ENCODE measurements at places on chromosomes 7 and 10. TPM values are rescaled to one million over a fixed set of nuclear protein-coding genes. Genes with fewer than 3 reads are reported as not detected.

DNA sequence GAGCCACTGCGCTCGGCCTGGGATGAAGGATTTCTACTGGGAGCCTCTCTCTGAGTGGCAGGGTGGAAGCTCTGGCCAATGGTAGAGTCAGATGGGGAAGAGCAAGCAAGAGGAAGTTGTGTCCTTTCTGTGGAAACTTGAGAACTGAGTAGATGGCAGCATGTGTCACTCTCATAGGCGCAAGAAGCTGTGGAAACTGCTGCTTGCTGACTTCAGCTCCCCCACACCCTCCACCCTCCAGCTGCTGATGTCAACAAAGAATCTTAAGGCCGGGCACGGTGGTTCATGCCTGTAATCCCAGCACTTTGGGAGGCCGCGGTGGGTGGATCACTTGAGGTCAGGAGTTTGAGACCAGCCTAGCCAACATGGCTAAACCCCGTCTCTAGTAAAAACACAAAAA, 39.8 kb upstream of the SRGN start:
- DNase-seq: no peak

DNA sequence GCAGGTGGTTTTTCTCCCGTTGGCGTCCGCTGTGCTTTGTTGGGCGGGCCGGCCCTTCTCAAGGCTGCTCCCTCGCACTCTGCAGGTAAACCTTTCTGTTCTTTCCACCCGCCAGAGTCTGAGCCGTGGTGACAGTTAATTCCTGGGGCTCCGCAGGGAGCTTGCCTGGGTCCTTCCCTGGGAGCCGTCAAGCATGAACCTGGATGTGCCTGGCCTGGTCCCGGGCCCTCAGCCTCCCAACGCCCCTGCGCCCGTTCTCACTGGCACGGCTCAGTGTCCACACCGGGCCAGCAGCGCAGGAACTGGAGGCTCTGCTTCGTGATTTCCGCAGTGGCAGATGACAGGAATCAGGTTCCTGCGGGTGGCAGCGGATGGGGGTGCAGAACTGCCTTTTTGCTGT, 10.9 kb upstream of the NKX6-2 start:
- no peak for DNase-seq

GRCh38 chr7:751826-752225, 24.7 kb upstream of the PRKAR1B start:
- DNase-seq: no peak

GRCh38 chr10:105956550-105956949, 1208.0 kb downstream of the SORCS1 start:
- DNase-seq: no peak

The SLC39A12 gene
- total RNA-seq: not detected

DNA sequence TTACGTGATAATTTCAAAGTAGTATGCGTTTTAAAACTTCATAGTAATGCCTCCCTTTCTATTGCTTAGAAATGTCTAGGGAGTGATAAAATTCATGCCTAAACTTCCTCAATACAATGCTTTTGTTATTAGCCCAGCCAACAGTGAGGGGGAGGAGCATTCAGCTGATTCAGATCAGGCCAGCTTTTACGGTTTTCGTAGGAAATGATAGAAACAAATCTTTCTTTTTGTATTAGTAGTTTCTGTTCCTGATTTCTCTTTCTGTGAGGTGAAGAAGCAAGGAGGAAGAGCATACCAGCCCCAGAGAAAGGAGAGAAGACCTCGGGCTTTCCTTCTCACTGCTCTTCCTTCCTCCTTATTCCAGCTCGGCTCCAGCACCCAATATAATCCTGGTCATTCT, 35.2 kb upstream of the ITPRID1 start:
- DNase-seq: no peak

DNA sequence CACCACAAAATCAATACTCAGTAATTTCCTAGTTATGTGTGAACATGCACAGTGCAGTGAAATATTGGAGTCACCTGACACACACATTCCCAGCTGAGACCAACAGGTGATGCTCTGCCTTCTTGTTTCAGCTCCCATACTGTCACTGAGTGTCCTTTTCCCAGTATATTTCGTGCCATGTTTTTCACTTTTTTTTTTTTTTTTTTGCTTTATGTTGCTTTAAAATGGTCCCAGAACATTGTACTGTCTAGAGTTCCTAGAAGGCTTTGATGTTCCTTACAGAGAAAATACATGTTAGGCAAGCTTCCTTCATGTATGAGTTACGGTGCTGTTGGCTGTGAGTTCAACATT, 45.6 kb downstream of the ELAPOR2 start:
- DNase-seq: no peak

DNA sequence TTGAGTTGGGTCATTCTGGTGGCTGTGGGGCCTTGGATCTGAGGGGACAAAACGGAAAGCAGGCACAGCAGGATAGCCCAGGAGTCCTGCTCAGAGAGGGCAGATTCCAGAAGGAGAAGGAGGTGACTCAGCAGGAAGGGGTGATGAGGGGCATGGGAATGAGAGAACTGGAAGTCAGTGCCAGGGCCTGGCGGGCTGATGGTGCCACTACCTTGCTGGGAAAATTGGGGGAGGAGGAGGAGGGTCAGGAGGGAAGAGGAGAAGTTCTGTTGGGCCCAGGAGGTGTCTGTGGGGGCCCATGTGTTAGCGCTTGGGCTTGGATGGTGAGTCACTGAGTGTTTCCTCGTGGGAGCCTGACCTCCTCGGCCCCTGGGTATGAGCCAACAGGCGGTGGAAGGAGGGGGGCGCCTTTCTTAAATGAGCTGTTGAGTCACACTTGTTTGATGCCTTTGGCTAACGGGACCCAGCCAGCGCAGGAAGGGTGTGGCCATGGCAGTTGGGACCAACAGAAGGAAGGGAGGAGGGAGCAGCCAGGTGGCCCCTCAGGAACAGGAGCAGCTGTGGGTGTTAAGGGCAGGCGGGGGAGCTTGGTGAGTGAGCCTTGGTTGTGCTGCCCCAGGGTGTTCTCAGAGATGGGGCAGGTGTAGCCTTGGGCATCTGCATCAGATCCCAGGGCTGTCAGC, 130.0 kb upstream of the BTBD16 start:
- DNase-seq: no peak

DNA sequence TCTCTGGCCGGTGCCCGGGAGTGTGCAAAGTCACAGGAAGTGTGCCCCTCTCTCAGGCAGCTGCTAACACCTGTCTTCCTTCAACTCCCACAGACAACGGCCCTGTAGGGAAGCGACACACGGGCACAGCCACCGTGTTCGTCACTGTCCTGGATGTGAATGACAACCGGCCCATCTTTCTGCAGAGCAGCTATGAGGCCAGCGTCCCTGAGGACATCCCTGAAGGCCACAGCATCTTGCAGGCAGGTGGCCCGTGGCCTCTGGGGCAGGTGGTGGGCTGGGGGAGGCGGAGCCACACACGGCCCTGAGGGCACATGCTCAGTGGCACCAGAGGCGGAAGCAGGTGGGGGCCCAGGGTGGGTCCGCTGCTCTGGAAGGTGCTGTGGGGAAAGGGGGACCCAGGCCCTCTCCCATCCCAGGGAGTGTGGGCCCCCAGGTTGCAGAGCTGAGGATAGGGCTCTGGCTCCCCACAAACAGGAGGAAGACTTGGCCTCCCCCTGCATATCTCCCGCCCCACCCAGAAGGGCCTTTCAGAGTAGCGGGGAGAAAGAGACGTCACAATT, 6.9 kb downstream of the C10orf105 start:
- DNase-seq: no peak

GRCh38 chr10:108735380-108735779, 1187.9 kb downstream of the XPNPEP1 start:
- DNase-seq: no peak

The CALU gene
- total RNA-seq: 136 TPM

- no peak for DNase-seq
Observed at GRCh38 chr10:31219306-31219705, 99.7 kb upstream of the ZEB1 start.

- DNase-seq: no peak
Observed at GRCh38 chr7:134084488-134085144, 42.5 kb upstream of the LRGUK start.

The CLIP2 gene
- 34.2 TPM for total RNA-seq

DNA sequence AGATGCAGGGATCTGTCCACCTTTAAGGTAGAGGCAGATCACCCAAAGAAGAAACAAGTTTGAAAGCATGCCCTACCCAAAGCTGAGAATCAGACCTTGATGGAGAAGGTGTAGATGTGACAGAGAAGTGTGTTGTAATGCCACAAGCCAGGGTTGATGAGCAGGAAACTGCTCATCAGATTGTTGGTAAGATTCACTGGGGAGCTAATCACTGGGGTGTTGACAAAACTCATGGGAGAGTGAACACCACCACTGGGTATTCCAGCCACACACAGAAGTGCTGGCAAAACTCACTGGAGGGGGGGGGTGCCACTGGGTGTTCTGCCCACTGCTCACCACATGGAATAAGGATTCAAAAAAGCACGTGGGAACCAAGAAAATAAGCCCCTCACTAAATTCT, 95.2 kb downstream of the IQUB start:
- no peak for DNase-seq

DNA sequence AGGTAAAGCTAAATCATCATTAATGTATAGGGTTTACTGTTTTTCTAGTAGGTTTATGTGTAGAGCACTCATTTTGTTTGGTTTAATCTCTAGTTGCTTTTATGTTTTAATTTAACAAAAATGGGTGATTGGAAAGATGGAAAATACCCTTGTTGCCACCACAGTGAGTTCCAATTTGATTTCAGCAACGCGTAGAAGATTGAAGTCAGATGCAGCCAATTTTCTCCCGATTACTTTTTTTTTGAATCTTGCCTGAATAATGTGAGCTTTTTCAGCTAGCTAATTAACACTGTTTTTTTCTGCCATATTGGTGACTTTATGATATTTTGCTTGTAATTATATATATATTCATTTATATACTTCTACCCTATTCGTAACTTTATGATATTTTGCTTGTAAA, 293.8 kb downstream of the SDK1 start:
- no peak for DNase-seq

GRCh38 chr7:47580811-47581331, 1.0 kb downstream of the TNS3 start:
- DNase-seq: no peak

The FAM25A gene
- total RNA-seq: not detected

GRCh38 chr10:17835688-17836087, 26.5 kb downstream of the MRC1 start:
- no peak for DNase-seq

The PLAC9 gene
- not detected for total RNA-seq

The ANKRD61 gene
- not detected for total RNA-seq

The FAM180A gene
- total RNA-seq: not detected

DNA sequence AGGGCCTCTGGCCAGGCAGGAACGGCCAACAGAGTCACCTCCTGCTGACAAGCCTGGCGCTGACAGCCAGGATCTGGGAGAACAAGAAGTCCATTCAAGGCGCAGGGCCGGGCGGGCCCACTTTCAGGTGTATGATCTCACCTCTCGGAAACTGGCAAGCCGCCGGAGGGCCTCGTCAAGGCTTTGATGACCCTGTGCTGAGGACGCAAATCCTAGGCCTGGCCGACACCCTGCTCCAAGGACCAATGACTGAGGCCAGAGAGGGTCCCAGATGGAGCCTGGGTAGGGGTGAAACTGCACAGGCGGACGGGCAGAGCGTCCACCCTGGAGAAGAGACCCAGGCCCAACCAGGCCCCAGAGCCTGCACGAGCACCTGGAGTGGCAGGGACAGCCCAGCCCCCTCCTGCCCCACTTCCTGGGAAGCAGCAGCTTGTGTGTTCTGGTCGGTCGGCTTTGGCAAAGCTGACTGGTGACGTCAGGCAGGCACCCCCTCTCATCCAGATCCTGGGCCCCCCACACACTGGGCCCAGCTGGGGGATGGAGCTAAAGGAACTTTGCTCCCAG, 30.6 kb downstream of the MYL10 start:
- peak; percentile 66 for DNase-seq

GRCh38 chr7:121180436-121181063, 148.2 kb upstream of the WNT16 start:
- DNase-seq: peak; percentile 41

DNA sequence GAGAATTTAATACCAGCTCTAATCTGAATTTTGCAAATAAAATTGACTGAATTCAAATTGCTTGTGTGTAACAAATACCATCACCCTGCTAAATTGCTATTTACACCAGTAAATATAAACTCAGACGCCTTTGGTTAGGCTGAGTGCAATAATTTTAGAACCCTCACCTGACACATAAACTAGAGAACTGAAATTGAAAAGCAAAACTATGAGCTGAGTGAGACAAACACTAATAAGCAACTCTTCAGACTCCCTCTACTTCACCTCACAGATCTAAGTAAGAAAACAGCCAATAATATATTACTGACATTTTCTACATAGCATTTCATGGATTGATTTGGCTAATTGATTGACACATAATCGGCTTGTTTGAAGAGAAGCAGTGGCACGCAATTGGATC, 621.2 kb downstream of the REEP3 start:
- no peak for DNase-seq

DNA sequence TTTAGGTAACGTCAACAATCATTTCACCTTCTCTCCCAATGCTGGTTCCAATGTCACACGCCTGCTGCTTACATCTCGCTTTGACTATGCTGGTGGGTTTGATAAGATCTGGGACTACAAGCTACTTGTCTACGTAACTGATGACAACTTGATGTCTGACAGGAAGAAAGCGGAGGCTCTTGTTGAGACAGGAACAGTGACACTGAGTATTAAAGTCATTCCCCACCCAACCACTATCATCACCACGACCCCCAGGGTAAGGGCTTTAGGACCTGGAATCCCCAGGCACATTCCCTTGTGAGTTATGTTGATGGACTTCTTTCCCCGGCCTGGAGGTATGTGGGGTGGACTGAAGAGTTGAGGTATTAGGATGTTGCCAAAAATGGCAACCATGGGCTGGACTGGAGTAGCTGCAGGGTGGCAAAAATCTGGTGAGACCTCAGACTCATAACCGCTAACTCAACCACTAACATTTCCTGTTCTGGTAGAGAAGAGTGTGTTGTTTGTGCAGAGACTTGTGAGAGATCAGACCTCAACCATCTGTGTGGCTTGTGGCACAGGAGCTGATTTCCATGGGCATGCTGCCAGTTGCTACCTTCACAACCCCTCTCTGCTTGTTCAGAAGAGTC, 59.2 kb downstream of the CDHR3 start:
- peak; percentile 69 for DNase-seq

The ZMIZ1 gene
- 5.0 TPM for total RNA-seq

DNA sequence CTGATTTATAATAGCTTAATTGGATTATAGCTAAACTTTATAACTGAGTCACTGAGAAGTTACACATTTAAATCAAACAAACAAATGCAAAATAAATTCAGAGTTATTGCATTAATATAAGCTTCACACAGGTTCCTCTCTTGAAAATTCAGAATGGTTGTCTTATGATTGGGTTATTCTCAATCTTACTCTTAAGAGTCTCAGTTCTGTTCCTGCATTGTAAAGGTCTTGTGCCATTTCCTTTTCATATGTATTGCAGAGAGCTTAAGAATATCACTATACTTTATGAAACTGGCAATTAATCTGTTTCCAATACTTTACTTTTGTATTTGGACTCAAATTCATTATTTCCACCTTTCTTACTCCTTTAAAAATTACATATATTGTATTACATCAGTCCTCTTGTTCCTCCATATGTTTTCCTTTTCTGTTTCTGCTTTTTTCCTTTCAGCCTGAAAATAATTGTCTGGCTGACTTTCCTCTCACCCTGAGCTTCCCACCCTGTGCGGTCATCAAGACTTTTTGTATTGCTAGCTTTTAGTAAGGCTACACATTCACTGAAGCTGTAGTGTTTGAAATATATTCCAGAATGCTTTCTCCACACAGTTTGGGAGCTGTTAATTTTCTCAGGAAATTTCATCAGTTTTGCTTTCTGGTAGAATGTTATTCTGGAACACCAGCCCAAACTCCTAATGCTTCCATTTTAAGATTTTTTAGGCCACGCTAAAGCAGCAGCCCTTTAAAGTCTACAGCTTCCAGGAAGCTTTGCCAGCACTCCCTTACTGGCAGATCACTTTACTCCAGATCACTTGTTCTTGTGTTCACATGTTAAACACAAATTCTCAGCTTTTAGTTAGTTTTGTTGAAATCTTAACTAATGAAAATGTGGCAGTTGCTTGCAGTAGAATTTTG, 139.4 kb downstream of the KCND2 start:
- DNase-seq: peak; percentile 78
